ENCODE measurements at places on chromosomes 7 and 10.

GRCh38 chr7:46972205-46972604 lies 609.7 kb downstream of the TNS3 start:
- no peak for DNase-seq

- no peak for DNase-seq
These were observed 125.1 kb downstream of the NT5C2 start for GRCh38 chr10:103067956-103068355.

GRCh38 chr10:112375721-112376395 lies 1.9 kb downstream of the ACSL5 start:
- DNase-seq, result no peak

- no peak for DNase-seq
These were observed 330.1 kb upstream of the LRGUK start for GRCh38 chr7:133796782-133797745.

DNA sequence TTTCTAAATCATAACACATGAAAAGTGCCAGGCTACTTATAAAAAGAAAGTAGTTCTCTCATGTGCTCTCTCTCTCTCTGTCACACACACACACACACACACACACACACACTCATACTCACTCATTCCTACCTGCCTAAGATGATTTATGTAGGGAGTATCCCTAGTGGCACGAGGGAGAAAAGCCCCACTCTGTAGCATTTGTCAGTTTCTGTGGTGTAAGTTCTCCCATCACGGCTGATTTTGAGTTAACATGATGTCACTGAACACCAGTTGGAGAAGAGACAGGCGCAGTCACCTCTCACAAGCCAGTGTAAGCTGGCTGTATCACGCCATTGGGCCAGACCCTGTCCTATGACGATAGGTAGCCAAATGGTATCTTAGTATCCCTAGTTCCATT lies 395.4 kb downstream of the SFMBT2 start:
- DNase-seq, result no peak

- no peak for DNase-seq
These were observed 120.0 kb upstream of the SAMD8 start for GRCh38 chr10:74991435-74991834.

GRCh38 chr10:34794835-34795234 lies 20.3 kb downstream of the PARD3 start:
- no peak for DNase-seq

DNA sequence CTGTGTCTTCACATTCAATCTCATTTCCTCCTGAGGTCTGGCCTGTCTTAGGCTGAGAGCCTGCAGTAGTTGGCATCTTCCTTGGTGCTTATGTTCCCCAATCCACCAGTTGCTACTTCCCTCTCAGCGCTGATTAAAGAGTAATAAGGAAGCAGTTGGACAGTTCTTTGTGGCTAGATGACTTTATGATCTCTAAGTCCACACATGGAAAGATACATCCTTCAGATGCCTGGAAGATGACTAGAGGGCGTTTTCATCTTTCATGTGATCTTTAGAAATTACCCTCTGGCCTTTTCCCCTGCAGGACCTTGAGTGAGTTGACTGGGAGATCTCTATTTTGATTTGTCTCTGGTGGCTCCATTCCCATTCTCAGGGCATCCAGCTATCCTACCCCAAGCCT lies 204.5 kb downstream of the GRM3 start:
- DNase-seq, result no peak

- no peak for DNase-seq
These were observed 166.7 kb upstream of the BET1 start for GRCh38 chr7:94170836-94171235.

GRCh38 chr7:149791-150636 lies 42.4 kb upstream of the FAM20C start:
- DNase-seq, result no peak

DNA sequence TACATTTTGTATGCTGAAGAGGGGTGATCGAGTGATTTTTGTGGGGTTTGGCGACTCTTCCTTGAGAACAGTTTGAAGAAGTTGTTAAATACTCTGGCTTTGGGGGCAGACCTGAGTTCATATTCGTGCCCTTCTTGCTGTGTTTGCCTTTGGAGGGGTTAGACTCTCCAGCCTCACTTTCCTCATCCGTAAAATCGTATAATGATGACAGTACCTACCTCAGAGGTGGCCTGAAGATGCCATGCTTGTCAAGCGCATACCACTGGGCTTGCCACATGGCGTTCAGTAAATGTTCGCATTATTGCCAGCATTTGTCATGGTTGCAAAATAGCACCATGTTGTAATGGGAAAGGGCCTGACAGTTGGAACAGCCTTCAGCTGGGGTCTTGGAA lies 1.3 kb downstream of the STK17A start:
- no peak for DNase-seq

- DNase-seq, result no peak
These were observed 12.9 kb upstream of the HOXA13 start for GRCh38 chr7:27212497-27213432.

- no peak for DNase-seq
These were observed 24.5 kb upstream of the ARHGAP21 start for GRCh38 chr10:24748214-24748613.

DNA sequence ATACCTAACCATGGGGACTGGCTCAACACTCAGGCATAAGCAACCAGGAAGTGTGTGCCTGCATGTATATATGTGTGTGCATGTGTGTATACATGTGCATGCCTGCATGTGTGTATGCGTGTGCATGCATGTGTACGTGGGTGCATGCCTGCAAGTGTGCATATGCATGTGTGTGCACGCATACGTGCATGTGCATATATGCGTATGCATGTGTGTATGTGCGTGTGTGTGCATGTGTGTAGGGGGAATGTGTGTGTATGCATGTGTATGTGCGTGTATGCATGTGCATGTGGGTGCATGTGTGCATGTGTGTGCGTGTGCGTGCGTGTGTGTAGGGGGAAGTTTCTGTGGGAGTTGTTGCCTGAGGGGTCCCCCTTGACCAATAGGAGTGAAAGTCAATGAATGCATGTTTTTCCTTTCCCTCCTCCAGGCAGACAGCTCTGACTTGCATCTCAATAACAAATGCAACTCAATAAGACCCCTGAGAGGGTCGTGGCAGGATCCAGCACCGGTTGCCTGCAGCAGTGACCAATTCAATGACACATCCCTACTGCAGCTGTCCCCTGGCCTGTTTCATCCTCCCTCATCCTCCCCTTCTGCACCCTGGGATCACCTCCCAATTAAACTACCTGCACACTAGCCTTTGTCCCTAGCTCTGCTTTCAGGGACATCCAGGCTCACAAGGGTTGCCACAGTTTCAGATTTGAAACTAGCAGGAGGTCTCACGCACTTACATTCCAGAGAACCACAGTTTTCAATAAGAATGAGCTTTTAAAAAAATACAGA lies 27.0 kb upstream of the FZD8 start:
- DNase-seq, result no peak

- no peak for DNase-seq
These were observed 25.6 kb upstream of the IL15RA start for GRCh38 chr10:6002809-6003510.

GRCh38 chr10:43865265-43866135 lies 216.8 kb upstream of the ZNF32 start:
- DNase-seq, result no peak

GRCh38 chr7:7761974-7762779 lies 43.8 kb upstream of the RPA3 start:
- DNase-seq, result no peak

- DNase-seq, result no peak
These were observed 6.9 kb downstream of the CPA4 start for GRCh38 chr7:130299866-130300265.

- DNase-seq, result no peak
These were observed 251.0 kb upstream of the TAC1 start for GRCh38 chr7:97480772-97481390.
